ENCODE measurements at places on chromosomes 7 and 10. TPM values are rescaled to one million over a fixed set of nuclear protein-coding genes. Genes with fewer than 3 reads are reported as not detected.

The PDK4 gene
- not detected for total RNA-seq

The DEPP1 gene
- 1.1 TPM for total RNA-seq

The RGR gene
- total RNA-seq, result not detected

The TMEM184A gene
- not detected for total RNA-seq

The WDR86 gene
- total RNA-seq, result 0.86 TPM

The RARRES2 gene
- total RNA-seq, result not detected

The CHST3 gene
- total RNA-seq, result 10.0 TPM

The ATP6V1F gene
- 152 TPM for total RNA-seq

The SVIL gene
- 28.0 TPM for total RNA-seq

The ARHGEF5 gene
- total RNA-seq, result 9.3 TPM

The CFAP69 gene
- total RNA-seq, result 4.3 TPM

The SLC37A3 gene
- 34.7 TPM for total RNA-seq

The SERPINE1 gene
- total RNA-seq, result 4.7 TPM

The ASZ1 gene
- total RNA-seq, result not detected

The TMEM213 gene
- total RNA-seq, result not detected

The OPN4 gene
- total RNA-seq, result not detected

The ANKRD61 gene
- total RNA-seq, result 1.1 TPM

The HOXA6 gene
- not detected for total RNA-seq

The EVX1 gene
- total RNA-seq, result not detected

The AGR2 gene
- total RNA-seq, result not detected

The FAM13C gene
- total RNA-seq, result 18.5 TPM

The SPDYE6 gene
- not detected for total RNA-seq
